ENCODE measurements at places on chromosomes 5 and 9. TPM values are rescaled to one million over a fixed set of nuclear protein-coding genes. Genes with fewer than 3 reads are reported as not detected.

Gene ZDHHC11B
- not detected for total RNA-seq

Gene SLC46A2
- total RNA-seq: not detected

Gene PRLR
- total RNA-seq: 0.75 TPM

Gene PCDHGA9
- total RNA-seq: 0.64 TPM

Gene SOWAHA
- total RNA-seq: not detected

Gene CD274
- total RNA-seq: 5.5 TPM

DNA sequence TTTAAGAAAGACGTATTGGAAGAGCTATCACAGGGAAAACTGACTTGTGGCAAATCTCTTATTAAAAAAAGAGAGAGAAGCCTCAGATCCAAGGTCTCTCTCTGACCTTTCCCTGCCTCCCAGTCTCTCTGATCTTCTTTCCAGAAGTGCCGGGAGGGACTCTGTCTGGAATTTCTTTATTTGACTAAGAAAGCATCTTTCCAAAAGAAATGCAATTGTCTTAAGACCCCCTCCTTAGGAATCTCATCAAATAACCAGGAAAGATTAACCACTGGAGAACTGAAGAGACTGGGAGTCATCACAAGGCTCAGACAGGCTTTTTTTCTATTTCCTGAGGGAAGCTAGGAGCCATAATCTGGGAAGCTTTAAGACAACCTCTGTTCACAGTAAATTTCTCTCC, 4.6 kb downstream of the C1QTNF3 start:
- DNase-seq: no peak

DNA sequence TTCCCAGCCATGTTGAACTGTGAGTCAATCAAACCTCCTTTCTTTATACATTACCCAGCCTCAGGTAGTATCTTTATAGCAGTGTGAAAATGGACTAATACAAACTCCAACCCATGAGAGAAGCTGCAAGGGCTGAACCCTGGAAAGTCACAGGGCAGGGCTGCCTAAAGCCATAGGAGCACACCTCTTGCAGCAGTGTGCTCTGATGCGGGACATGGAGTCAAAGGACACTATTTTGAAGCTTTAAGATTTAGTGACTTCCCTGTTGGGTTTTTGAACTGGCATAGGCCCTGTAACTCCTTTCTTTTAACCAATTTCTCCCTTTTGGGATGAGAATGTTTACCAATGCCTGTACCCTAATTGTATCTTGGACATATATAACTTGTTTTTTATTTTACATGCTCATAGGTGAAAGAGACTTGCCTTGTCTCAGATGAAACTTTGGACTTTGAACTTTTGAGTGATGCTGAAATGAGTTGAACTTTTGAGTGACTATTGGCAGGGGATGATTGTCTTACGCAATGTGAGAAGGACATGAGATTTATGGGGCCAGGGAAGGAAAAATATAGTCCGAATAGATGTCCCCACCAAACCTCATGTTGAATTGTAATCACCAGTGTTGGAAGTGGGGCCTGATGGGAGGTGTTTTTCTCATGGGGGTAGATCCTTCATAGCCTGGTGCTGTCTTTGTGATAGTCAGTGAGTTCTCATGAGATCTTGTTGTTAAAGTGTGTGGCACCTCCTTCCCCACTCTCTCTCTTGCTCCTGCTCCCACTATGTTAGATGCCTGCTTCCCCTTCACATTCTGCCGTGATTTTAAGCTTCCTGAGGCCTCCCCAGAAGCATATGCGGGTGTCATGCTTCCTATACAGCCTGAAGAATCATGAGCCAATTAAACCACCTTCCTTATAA, 159.5 kb upstream of the SPEF2 start:
- no peak for DNase-seq

DNA sequence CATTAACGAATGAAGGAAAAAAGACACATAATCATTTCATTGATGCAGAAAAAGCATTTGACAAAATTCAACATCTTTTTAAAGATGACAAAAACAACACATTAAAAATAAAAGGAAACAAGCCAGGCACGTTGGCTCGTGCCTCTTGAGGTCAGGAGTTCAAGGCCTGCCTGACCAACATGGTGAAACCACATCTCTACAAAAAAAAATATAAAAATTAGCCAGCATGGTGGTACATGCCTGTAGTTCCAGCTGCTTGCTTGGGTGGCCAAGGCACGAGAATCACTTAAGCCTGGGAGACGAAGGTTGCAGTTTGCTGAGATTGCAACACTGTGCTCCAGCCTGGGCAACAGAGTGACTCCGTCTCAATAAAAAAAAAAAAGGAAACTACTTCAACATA, 77.0 kb downstream of the ERCC6L2 start:
- DNase-seq: no peak

DNA sequence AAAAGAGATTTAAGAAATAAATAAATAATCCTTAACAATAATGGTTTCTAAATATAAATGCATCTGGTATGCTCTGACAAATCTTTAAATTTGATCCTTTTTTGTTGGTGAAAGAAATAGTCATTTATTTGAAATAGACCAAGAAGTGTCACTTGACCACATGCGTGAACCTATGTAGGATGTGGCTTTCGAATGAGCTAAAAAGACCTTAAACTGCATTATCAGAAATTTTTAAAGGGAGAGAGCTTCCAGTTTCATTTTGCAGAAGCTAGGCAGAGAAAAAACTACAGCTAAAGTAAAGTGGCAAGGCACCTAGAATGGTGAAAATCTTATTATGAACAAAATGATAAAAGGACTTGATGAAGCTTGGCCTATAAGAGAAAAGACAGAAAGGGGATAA, 309.2 kb upstream of the EFNA5 start:
- no peak for DNase-seq

GRCh38 chr9:122777935-122778627, 10.7 kb upstream of the OR5C1 start:
- DNase-seq: peak; percentile 73

Measured in LHCN-M2 (cell line).